Pons (tissue), 1 donor: ENCODE measurements at places on chromosomes 7 and 10.

DNA sequence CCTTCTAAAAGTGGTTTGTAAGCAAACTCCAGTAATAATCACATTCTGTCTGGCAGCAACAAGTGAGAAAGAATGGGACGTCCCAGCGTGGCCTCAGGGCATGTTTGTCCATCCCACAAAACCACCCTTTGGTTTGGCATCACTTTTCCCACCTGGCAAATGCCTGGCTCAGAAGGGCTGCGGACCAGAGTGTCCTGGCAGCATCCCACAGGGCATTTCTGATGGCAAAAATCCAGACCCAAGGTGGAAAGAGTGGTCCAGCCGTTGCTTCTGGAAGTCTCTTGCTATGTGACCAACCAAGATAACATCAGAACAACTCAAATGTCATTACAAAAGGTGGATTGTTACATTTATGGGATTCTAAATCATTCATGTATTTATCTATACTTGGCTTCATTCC, 174.4 kb downstream of the CREB5 start:
- DNase-seq: no peak

GRCh38 chr10:49610114-49610457, at the start of gene SLC18A3:
Gene SLC18A3, plus strand, starts transcription at chr10:49610310. Its CDS starts 431 bp downstream, at chr10:49610741.
- no peak for DNase-seq

GRCh38 chr10:80491251-80492102, 37.4 kb downstream of the TSPAN14 start:
- DNase-seq: no peak

- DNase-seq: no peak
These were observed 209.7 kb upstream of the STEAP4 start for GRCh38 chr7:88516429-88516828.

DNA sequence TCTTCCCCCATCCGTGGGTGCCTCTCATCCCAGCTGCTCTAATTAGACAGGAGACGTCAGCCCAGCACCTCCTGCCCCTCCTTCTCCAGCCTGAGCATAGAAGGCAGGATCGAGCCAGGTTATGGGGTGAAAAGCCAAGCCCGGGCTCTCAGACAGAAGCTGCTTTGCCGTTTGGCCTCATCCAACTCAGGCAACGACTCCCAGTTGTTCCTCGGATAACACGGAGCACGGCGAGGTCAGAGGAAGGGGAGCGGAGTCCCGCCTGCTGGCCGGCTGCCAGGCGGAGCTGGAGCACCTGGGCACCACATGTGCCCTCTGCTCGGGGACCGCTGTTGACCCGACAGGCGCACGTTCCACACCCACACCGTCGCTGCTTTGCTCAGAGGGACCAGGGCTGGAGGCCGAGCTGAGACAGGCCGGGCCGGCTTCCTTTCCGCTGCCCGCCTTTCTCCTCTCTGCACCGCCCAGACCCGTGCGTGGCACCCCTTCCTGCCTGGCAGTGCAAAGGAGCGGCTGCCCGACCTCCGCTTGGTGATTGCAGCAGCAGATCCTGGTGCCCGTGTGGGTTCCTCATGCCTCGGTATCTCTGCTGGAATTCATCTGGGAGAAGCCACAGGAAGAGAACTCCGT, 21.6 kb upstream of the UNCX start:
- DNase-seq: no peak

- no peak for DNase-seq
These were observed 88.6 kb downstream of the GFRA1 start for GRCh38 chr10:116184512-116184794.

DNA sequence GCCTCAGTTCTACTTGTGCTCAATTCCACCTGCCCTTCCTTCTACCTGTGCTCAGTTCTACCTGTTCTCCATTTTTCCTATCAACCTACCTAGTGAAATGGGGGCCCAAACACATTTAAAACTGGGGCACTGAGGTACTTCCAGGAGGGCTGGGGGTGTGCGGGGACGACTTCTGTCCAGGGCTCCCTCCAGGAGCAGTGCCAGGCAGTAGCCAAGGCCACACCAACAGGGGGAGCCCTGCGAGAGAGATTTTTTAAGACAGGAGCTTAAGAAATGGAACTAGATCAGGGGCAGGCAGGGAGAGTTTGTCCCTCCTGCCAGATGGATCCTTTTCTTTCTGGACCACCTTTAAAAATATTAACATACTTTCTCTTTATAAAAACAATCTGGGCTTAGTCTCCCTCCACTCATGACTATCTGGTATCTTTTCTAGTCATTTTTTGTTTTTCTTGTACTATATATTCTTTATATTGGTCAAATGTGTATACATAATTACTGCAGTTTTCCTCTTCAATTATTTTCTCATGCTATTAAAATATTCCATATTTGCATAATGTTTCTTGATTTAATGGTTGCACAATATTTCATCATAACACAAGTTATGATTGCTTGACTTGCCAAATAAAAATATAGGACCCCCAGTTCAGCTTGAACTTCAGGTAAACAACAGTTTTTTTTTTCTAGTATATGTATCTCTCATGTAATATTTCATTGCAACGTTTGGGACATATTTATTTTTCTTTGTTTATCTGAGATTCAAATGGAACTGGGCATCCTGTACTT, 47.3 kb upstream of the INSYN2A start:
- peak; percentile 47 for DNase-seq

GRCh38 chr7:132422502-132423111, 153.7 kb downstream of the PLXNA4 start:
- no peak for DNase-seq

DNA sequence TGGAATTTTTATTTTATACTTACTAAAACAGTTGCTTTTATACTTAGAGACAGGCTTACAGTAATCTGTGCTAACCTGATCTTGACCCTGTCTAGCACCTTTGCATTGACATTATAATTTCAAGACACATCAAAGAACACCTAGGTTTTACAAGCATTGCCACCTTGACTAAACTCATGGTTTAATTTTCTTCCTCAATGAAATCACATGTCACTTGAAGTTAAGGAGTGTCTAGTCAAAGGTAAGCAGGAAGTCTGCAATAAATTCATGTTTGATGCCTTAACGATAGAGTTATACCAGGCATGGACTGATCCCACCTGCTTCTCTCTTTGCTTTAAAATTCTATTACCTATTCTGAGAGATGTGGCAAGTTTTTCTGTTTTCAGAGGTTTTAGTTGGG, 62.4 kb downstream of the ZNF800 start:
- DNase-seq: no peak

DNA sequence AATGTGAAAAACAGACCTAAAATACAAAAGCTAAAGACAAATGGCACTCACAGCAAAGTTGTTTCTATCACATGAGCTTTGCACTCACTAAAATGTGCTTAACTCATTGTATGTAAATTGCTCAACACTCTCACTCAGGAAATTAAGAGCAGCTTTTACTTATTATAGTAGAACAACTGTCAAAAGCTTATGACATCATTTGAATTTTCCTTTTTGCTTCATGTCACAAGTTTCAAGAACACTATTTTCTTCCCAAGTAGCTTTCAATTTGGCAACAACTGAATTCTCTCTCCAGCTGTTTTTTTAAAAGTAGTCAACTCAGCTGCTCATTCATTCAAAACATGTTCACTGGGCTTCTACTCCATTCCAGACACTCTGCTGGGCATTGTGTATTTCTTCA, 46.9 kb downstream of the ATE1 start:
- DNase-seq: peak; percentile 34

DNA sequence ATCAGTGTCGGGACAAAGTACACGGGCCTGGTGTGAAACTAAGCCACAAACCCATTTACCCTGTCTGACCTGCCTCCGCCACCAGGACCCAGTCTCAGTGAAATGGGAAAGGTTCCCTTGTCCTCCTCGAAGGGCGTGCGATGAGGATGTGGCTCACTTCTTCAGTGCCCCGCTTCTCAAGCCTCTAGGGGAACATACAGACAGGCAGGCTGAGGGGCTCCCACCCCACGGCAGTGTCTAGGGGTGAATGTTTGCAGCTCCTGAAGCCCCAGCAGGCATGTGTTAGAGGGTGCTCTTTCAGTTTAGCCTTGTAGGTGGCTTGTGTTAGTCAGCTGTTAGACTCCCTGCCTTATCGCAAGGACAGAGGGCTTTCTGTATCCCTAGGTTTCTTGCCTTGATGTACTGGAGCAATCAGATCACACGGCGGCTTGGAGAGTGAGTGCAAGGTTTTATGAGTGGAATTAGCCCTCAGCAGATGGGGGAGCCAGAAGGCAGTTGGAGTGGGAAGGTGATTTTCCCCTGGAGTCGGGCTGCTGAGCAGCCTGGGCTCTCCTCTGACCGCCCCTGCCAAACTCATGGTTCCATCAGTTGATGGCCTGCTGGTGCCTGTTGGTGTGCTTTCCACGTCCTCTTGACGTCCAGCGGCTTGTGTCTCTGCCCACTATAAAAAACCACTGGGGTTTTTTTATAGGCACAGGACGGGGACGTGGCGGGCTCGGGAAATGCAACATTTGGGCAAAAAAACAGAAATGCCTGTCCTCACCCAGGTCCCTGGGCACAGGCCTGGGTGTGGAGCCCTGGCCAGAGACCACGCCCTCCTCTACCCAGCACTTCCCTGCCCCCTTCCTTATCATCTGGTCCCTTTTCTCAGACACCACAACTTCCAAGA, 759 bp downstream of the NUDT1 start:
- DNase-seq: no peak

- no peak for DNase-seq
These were observed 14.9 kb downstream of the HIPK2 start for GRCh38 chr7:139762886-139763285.

GRCh38 chr7:30915005-30915601, 3.5 kb downstream of the AQP1 start:
- DNase-seq: no peak

DNA sequence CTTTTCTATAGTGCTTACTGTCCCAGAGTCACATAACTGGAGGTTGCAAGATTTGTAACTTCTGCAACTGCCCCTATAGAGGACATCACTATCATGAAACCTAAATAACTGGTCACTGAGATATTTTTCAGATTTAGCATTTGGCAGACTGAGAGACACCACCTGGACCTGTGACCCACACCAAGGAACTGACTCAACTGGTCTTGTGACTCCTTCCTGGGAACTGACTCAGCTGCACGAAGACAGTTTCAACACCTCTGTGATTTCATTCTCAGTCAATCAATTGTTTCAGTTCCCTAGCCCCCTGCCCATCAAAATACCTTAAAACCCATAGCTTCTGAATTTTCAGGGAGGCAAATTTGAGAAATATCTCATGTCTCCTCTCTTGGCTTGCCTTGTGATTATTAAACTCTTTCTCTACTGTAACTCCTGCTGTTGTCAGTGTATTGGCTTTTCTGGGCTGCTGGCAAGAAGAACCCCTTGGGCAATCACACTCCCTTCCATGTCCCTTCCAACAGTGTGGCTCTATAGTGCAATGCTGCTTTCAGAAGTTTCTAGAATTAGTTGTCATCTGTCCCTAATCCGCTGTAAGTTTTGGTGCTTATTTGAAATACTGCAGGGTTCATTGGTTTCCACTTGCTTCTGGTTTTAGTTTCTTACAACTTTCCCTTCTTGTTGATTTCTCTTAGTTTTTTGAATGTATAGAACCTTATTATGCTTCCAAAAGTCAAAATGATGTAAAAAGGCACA, 127.8 kb upstream of the ADCY1 start:
- DNase-seq: no peak

GRCh38 chr7:44978511-44979366, at the start of gene MYO1G:
Gene MYO1G, minus strand, starts transcription at chr7:44979015. Its CDS starts 54 bp downstream, at chr7:44978961.
- DNase-seq: no peak
